Fibroblast of skin of right biceps (primary cell): ENCODE measurements at places on chromosomes 1 and 21.

DNA sequence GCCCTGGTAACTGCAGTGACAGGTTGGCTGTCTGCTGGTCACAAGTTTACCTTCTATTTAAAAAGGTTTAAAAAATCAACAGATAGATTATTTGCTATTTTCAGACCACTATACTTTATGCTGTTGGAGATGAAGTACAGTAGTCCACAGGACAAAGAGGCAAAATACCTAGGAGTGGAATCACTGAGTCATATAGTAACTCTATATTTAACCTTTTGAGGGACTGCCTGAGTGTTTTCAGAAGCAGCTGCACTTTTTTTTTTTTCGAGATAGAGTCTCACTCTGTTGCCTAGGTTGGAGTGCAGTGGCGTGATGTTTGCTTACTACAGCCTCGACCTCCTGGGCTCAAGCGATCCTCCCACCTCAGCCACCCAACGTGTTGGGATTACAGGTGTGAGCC lies 11.7 kb downstream of the CNIH4 start:
- no peak for DNase-seq

DNA sequence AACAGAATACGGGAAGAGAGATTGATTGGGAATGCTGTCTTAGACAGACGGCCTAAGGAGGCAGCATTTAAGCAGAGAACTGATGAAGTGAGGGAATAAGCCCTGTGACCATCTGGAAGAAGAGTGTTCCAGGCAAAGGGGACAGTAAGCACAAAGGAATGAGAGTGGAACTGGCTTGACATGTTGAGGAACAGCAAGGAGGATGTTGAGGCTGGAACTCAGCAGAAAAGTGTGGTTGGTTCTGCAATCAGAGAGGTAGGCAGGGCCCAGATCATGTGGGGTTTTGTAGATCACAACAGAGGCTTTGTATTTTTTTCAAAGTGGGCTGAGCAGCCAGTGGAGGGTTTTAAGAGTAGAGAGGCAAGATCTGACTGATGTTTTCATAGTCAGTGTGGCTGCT lies 157.4 kb downstream of the DNM3 start:
- DNase-seq = peak; percentile 42

DNA sequence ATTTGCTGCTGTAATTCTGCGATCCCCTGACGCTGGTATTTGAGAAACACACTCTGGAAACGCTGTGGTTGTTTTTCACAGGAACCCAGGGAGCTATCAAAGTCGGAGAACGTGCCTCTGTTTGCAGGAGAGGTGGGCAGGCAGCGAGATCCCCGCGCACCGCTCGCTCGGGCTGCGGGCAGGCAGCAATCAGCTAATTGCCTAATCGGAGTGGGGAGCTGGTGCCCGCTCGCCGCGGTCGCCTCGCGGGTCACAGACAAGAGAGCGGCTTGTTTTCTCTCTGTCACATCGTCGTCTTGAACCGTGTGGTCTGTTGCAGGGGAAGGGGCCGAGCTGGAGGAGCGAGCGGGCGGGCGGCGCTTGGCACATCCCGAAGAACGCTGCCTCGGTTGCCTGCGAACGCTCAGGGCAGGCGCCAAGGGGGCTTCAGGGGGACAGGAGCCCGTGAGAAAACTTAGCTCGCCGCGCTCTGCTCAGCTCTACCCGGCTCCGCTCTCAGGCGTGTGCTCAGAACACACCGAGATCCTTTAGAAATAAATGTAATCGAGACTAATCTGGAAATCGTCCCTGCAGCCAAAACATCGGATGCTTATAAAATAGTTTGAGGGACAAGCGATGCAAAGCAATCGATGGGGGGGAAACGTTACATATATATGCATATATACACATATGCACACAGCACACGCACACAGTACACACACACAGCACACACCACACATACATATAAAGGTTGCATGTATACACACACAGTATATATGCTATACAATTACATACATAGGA lies 93.6 kb upstream of the SMYD2 start:
- DNase-seq = no peak

- peak; percentile 59 for DNase-seq
These were observed 11.0 kb downstream of the UBL4B start for GRCh38 chr1:110123224-110123623.

GRCh38 chr1:96522927-96523326 lies 198.7 kb upstream of the PTBP2 start:
- DNase-seq = no peak

- DNase-seq = peak; percentile 7
These were observed 102.4 kb downstream of the PTGER3 start for GRCh38 chr1:70945251-70945650.

GRCh38 chr1:61501971-61502916 lies 222.7 kb downstream of the TM2D1 start:
- DNase-seq = no peak

- DNase-seq = no peak
These were observed 15.5 kb downstream of the LMOD1 start for GRCh38 chr1:201930803-201931202.

- peak; percentile 69 for DNase-seq
These were observed 24.8 kb downstream of the RNF19B start for GRCh38 chr1:32939655-32940371.

DNA sequence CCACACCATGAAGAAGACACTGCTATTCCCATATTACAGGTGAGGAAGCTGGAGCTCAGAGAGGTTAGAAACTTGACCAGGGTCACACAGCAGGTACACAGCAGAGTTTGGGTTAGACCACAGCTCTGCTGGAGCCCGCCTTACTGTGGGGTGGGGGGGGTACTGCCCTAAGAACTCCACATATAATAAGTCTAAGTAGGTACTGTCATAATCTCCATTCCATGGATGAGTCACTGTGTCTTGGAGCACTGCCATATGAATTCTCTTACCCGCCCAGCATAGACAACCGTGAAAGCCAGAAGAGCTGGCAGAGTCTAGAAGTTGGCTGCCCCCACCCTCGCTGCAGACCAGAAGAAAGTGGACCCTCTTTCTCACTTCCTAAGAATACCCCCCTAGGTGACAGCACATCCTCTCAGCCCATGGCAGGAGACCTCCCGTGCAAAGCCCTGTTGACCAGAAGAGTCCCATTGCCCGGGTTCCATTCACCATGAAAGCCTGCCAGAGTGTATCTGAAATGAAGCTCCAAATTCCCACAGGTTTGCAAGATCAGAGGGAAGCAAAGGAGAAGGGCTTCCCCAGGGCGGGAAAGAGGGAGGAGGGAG lies 5.2 kb upstream of the PLA2G2D start:
- DNase-seq = peak; percentile 80

DNA sequence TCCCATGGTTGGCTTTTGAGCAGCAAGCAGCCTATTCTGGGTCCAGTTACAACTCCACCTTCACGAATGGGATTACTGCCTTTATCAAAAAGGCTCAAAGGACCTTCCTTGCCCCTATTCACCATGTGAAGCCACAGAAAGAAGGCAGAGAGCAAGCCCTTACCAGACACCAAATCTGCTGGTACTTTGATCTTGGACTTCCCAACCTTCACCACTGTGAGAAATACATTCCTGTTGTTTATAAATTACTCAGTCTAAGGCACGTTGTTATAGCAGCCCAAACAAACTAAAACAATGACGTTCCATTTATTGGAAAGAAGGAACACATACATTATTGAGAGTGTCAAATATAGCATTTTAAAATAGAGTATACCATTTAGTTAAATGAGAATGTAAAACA lies 1557.9 kb downstream of the PLA2G4A start:
- no peak for DNase-seq

DNA sequence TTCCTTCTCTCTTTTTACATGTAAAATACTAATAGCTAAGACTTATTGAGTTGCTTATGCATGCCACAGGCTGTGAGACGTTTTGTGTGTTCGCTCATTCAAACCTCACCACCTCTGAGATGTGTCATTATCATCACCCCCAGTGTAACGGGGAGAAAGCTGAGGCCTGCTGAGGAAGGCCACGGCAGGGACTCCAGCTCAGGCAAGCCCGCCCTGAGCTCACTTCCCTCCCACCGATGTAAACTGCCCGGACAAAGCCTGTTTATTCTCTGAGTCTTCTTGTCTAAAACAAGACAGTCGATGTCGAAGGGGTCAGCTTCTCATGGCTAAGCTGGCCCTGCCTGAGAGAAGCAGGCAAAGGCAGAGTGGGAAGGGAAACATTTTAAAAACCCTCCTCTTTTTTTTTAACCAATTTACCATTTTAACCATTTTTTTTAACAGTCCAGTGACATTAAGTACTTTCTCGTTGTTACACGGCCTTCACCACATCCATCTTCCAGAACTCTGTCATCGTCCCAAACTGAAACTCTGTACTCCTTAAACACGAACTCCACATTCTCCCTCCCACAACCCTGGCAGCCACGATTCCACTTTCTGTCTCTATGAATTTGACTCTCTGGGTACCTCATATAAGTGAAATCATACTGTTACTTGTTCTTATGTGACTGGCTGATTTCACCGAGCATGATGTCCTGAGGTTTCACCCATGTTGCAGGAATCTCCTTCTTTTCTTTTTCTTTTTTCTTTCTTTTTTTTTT lies 204.8 kb upstream of the GALNT2 start:
- no peak for DNase-seq

DNA sequence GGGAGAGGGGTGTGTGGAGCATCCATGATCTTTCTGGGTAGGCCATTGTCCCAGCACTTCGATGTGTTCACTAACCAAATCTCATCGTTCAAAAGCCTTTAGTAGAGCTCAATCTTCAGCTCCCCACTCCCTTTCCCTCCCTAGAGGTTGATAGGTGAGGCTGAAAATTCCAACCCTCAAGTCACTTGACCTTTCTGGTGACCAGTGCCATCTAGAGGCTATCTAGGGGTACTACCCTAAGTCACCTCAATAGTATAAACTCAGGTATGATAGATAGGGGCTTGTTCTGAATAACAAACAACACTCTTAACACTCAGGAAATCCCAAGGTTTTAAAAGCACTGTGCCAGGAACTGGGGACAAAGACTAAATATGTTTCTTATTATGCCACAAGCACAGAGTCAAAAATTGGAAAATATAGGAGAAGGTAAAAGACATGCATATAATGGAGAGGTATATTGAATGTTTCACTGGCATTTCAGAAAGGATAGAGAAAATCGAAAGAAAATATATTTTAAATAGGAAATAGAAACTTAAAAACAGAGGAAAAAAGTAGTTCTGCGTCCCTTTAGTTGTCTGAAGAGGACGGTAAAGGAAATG lies 42.9 kb upstream of the CD53 start:
- peak; percentile 4 for DNase-seq

DNA sequence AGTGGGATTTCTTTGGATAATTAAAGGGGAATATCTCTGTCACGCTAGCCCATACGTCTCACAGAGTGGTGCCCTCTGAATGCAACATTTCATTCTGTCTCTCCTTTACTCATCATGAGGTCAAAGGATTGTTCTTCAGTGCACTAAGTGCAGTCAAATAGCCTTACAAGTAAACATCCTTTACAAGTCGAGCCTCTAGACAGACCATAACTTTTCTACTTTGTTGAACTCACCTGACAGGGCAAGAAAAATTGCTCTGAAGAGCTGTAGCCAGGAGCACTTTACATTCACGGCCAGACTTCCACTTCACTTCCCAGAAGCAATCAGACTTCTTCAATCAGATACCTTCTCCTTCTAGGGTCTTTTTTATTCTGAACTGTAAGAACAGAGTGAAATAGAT lies 768.0 kb upstream of the TMPRSS15 start:
- no peak for DNase-seq

GRCh38 chr1:179889589-179889988 lies 7.5 kb downstream of the TOR1AIP1 start:
- DNase-seq = no peak

- DNase-seq = peak; percentile 43
These were observed 105.8 kb downstream of the SMYD2 start for GRCh38 chr1:214386747-214387146.

DNA sequence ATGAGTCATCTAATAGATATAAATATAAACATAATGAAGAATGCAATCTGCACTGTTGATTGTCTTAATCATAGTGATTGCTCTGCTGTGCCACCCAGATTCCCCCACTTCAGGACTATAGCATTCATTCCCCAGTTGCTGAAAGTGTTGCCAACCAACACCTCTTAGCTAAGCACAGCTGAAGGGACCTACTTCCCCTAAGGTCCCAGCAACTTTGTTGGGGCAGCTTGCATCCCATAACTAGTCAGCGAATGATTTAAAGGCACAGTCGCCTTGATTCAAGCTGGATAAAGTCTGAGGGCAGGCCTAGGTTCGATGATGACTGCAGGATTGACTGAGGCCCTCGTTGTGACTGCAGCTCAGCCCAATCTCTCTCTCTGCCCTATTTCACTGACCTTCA lies 14.3 kb upstream of the RGS1 start:
- DNase-seq = no peak

DNA sequence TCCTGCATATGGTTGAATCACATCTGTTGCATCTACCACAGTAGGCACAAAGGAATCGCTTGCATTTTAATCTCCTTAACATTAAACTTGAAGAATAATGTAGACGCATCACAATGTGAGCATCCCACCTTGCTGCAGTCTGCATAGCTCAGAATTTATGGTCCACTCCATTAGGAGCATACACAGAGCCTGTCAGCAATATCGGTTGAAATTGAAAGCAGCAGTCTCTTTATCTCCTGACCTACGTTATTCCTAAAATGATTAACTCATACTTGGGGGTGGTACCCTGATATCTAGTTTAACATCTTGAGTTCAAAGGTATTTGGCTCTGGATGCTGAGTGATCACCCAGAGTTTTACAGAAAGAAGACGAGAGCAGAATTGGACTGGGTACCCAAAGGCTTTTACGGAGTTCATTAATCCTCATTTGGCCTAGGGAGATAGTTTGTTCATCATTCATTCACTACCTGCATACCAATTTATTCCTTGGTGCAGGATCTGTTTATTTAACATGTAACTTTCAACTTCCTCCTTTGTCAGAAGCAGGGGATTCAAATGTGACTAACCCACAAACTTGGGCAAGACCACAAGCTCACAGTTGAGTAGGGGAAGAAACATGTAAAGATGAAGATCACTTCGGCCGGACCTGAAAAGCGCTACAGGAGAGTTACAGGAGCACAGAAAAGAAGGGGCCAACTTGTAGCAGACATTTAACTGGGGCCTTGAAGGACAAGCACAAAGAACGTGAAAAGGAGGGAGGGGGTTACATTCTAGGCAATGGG lies 187.9 kb downstream of the DAB1 start:
- no peak for DNase-seq

DNA sequence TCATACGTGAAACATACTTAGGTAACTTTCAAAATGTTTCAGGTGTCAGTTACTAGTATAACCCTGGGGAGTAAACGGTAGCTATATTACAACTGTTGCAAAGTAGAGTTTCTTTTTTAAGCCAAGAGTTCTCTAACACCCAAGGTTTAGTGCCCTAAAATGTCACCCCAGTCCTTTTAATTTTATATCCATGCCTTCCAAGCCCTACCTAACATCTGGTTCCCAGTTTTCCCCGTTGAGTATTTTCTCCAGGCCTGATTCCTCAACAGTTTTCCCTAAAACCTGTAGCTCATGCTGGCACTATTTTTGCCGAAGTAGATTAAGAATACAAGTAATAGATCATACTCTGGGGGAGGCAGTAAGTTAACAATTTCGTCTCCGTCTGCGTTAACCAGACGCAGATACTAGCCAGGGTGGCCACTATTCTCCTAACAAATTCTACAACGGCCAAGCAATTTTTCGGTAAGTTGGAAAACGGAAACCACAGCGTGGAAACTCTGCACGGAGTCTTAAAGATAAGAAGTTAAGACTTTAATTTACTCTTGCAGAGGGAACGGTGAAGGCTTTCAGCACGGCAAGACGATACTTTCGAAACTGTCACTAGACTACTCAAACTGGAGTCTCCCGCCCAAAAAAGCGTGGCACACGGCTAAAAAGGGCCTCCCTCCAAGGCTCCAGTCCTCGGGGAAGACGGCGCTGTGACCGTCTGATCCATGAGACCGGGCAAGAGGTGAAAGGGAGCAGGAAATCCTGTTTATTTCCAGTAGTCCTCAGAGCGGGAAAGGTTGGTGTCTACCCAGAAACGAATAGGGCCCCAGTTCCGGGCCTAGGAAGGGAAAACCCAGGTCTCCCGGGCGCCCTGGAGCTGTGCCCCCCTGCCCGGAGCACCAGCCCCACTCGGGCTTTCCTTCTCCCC lies 945 bp downstream of the SRSF4 start:
- DNase-seq = no peak
